Activated CD8-positive, alpha-beta memory T cell treated with anti-CD3 and anti-CD28 coated beads, Interleukin-2, amount 10 ng/mL, durations not matched to agents 7 days and 5 days (primary cell): ENCODE measurements at places on chromosomes 7 and 10. TPM values are rescaled to one million over a fixed set of nuclear protein-coding genes. Genes with fewer than 3 reads are reported as not detected.

SRRM3 gene
- 0.09 TPM for total RNA-seq

CNTNAP2 gene
- total RNA-seq, result not detected

C10orf71 gene
- not detected for total RNA-seq

ABI1 gene
- 55.4 TPM for total RNA-seq

KAT6B gene
- total RNA-seq, result 32.5 TPM

PNLIPRP3 gene
- not detected for total RNA-seq

TMEM106B gene
- 23.2 TPM for total RNA-seq

FGF8 gene
- total RNA-seq, result not detected

GIMAP7 gene
- 49.9 TPM for total RNA-seq

IMPDH1 gene
- total RNA-seq, result 54.1 TPM

HYAL4 gene
- total RNA-seq, result not detected

CHAT gene
- not detected for total RNA-seq

FAM25A gene
- not detected for total RNA-seq

CYP17A1 gene
- total RNA-seq, result not detected

ADCY1 gene
- 6.7 TPM for total RNA-seq

FGL2 gene
- total RNA-seq, result 9.4 TPM

PRKAR2B gene
- total RNA-seq, result 1.1 TPM

POLD2 gene
- total RNA-seq, result 130 TPM

SLC26A4 gene
- 8.3 TPM for total RNA-seq

ITIH5 gene
- not detected for total RNA-seq

PHYHIPL gene
- total RNA-seq, result not detected

TMEM196 gene
- not detected for total RNA-seq

SLC16A9 gene
- total RNA-seq, result not detected

ASL gene
- total RNA-seq, result 30.1 TPM

MMD2 gene
- not detected for total RNA-seq

ZNF277 gene
- total RNA-seq, result 16.4 TPM

UNCX gene
- total RNA-seq, result not detected

RP9 gene
- total RNA-seq, result 11.5 TPM

GTPBP10 gene
- total RNA-seq, result 26.6 TPM

INHBA gene
- not detected for total RNA-seq

GRID1 gene
- not detected for total RNA-seq

FAM25G gene
- total RNA-seq, result not detected

UCN3 gene
- not detected for total RNA-seq

TEX36 gene
- total RNA-seq, result not detected

MET gene
- total RNA-seq, result 0.40 TPM
